ENCODE measurements at places on chromosomes 12 and 14. TPM values are rescaled to one million over a fixed set of nuclear protein-coding genes. Genes with fewer than 3 reads are reported as not detected.

Gene GLS2
- not detected for total RNA-seq

Gene CCDC175
- total RNA-seq = not detected

Gene RTN1
- total RNA-seq = 0.32 TPM

Gene CLEC6A
- not detected for total RNA-seq

- no peak for DNase-seq
These were observed 107.5 kb downstream of the TMEM260 start for GRCh38 chr14:56687123-56687522.

DNA sequence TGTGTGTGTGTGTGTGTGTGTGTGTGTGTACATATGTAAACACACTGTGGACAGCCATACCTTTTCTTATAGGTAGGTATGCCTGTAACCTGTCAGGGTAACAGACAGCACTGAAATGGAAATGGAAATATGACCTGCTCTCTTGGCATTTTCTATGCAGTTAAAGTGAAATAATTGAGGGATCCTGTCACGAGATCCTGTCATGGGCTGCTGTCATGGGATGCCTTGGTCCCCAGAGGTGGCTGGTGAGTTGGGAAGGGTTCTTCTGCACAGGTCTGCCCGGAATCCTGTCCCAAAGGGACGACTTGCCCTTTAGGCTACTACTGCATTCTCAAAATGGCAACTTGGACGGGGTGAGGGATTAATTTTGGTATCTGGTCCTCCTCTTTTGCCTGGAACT, 47.3 kb downstream of the ELK3 start:
- no peak for DNase-seq

GRCh38 chr14:48140804-48141203, 465.4 kb upstream of the MDGA2 start:
- no peak for DNase-seq

DNA sequence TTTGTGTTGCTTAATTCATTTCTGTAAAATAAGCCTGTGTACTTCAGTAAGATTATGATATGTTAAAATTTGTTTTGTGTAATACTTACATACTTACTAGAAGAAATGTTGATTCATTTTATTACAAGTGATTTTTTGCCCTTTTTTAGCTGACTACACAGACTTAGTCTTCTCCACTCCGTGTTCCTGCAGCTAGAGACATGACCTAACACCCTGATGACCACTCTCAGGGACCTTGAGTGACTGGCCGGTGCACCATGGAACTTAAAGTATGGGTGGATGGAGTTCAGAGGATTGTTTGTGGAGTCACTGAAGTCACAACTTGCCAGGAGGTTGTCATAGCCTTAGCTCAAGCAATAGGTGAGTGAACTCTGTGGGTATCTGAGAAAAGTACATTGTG, 69.8 kb downstream of the BHLHE41 start:
- no peak for DNase-seq

DNA sequence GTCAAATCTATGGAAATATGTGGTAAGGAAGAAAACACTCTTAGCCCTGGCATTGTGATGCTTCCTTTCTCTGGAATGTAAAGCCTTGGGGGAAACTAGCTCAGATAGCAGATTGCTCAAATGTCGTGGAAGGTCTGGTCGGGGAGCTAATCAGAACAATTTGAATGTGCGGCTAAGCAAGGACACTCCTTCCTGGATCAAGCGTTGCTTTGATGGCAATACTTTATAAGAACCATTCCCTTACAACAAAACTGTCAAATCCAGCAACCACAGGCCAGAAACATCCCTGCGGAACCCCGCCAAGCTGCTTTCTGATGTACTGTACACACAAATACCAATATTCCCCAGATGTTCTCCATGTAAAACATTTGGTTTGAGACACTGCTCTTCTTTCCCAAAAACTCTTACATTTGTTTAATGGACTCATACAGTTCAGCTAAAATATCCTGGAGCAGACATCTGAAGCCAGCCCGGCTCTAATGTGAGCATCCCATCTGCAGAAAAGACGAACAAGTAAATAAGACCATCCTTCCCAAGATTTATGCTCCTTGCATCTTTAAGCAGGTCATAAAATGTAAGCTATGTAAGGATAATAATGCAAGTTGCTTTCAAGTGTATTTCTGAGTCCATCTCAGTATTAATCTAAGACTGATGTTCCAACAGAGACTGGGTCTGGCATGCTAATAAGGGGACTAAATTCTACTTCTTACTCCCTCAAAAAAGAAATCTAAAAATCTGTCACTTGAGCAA, 20.2 kb downstream of the NUAK1 start:
- DNase-seq = no peak

DNA sequence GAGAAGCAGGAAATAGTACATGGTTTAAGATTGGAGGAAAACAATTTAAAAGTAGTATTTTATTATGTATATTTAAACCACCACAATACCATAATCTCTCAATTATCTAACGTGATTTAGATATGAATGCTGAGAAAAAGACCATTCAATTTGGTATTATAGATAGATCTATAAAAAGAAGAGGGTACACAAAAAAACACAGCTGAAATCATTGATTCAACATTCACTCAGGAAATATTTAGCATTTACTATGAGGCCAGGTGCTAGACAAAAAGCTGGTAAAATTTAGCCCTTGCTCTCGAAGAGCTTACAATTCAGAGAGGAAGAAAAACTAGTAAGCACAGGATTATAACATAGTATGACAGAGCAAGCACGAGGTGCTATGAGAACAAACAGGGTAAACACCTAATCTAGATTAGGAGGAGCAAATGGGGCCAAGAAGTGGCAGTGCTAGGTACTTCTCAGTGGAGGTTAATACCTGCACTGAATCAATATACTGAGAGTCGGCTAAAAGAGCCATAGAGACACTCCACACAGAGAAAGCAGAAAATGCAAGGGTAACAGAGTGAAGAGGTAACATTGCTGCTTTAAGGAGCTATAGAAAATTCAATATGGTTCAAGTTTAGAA, 27.6 kb downstream of the TRIP11 start:
- DNase-seq = no peak

- DNase-seq = no peak
These were observed 187.4 kb downstream of the EFCAB11 start for GRCh38 chr14:89767131-89767530.

GRCh38 chr12:131991816-131992430, 42.2 kb downstream of the EP400 start:
- DNase-seq = no peak

DNA sequence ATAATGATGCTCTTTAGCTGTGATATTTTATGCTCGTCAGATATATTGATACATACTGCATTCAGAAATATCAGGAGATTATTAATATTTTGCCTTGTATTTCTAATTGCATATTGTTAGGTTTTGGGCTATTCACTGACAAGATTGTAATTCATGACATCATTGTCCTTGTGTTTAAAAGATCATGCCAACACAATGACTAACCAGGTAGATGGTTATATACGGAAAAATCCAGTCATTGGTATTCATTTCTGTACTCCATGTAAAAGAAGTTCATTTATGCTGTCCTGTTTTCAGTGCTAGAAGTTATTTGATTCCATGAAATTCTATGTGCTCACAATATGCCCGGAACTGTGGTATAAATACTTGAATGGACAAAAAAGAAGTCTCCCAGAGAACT, 107.5 kb downstream of the KITLG start:
- DNase-seq = no peak
